Activated naive CD4-positive, alpha-beta T cell treated with anti-CD3 and anti-CD28 coated beads for 36 hours (primary cell): ENCODE measurements at places on chromosomes 2 and 18. TPM values are rescaled to one million over a fixed set of nuclear protein-coding genes. Genes with fewer than 3 reads are reported as not detected.

DNA sequence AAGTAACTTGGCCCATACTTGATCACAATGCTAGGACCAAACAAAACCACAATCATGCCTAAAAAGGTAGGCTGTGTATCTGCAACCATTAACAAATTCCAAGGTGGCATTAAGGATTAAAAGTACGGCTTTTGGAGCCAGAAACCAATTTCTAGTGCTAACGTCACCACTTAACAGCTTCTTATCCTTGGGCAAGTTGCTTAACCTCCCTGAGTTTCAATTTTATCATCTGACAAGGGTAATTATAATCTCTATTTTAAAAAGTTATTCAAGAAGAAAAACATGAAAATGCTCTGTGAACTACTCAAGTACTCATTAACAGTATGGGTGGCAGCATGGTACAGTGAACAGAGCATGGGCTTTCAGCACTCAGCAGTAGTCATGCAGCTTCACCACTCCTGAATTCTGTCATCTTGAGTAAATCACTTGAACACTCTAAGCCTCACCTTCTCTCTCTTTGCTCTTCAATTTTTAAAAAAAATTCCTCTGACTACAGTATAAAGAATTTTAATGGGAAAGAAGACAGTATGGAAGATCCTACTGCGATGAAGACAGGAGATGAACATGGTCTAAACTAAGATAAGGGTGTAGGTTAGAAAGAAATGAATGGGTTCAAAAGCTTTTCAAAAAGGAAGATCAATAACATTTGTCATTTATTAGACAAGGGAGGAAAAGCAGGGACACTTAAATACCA, 69.2 kb downstream of the SS18 start:
- H3K27me3 ChIP-seq = no peaks in the 10 kb centered on the region
- DNase-seq = no peak
- peaks cover 5% of the 10 kb centered on the region for H3K4me1 ChIP-seq
- H3K36me3 ChIP-seq = peaks cover 69% of the 10 kb centered on the region

Gene COLEC12
- not detected for total RNA-seq

GRCh38 chr2:85834466-85834865, 54.3 kb downstream of the ST3GAL5 start:
- H3K4me1 ChIP-seq = peaks cover 8% of the 10 kb centered on the region
- no peak overlapping the region for H3K4me3 ChIP-seq
- H3K36me3 ChIP-seq = no peaks in the 10 kb centered on the region
- no peaks in the 10 kb centered on the region for H3K27me3 ChIP-seq
- no peak overlapping the region for H3K27ac ChIP-seq

GRCh38 chr18:44325903-44326635, 354.6 kb upstream of the SETBP1 start:
- H3K4me1 ChIP-seq = no peaks in the 10 kb centered on the region
- no peaks in the 10 kb centered on the region for H3K36me3 ChIP-seq
- DNase-seq = peak; percentile 21
- H3K27me3 ChIP-seq = no peaks in the 10 kb centered on the region

- peaks cover 2% of the 10 kb centered on the region for H3K27me3 ChIP-seq
- no peaks in the 10 kb centered on the region for H3K36me3 ChIP-seq
- DNase-seq = no peak
- no peaks in the 10 kb centered on the region for H3K4me1 ChIP-seq
These were observed 161.9 kb downstream of the SUCLG1 start for GRCh38 chr2:84297155-84297554.
